ENCODE measurements at places on chromosomes 16 and 17. TPM values are rescaled to one million over a fixed set of nuclear protein-coding genes. Genes with fewer than 3 reads are reported as not detected.

The KNOP1 gene
- 46.2 TPM for total RNA-seq

The RGS11 gene
- total RNA-seq = not detected

The KRTAP4-6 gene
- total RNA-seq = not detected

The TNFRSF17 gene
- not detected for total RNA-seq

The LRRC75A gene
- 0.39 TPM for total RNA-seq

The XYLT1 gene
- total RNA-seq = 13.0 TPM

The COPZ2 gene
- 21.1 TPM for total RNA-seq

The CD300LB gene
- total RNA-seq = not detected

The KIF1C gene
- total RNA-seq = 102 TPM

All from SJSA1 (cell line).